ENCODE measurements at places on chromosomes 3 and 15.

- no peak for DNase-seq
These were observed 140.6 kb downstream of the EEFSEC start for GRCh38 chr3:128293930-128294329.

GRCh38 chr15:85973584-85974347 is 105.9 kb upstream of the AGBL1 start:
- DNase-seq, result no peak

DNA sequence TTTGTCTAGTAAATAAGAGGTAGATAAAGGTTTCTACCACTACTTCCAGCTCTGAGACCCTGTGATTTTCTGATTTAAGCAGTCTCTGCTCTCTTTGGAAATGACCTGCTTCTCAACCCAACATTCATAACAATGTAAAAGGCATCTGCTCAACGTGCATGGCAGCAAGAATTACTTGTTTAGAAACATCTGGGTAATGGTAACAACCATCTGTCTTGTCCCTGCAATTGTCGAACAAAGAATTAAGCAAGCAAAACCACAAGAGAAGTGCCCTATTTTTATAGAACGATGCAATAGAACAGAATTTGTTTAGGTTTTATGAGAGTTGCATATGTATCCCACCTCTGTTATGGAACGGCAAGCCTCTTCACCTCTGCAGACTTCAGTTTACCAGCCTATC is 7.1 kb upstream of the FSIP1 start:
- no peak for DNase-seq

DNA sequence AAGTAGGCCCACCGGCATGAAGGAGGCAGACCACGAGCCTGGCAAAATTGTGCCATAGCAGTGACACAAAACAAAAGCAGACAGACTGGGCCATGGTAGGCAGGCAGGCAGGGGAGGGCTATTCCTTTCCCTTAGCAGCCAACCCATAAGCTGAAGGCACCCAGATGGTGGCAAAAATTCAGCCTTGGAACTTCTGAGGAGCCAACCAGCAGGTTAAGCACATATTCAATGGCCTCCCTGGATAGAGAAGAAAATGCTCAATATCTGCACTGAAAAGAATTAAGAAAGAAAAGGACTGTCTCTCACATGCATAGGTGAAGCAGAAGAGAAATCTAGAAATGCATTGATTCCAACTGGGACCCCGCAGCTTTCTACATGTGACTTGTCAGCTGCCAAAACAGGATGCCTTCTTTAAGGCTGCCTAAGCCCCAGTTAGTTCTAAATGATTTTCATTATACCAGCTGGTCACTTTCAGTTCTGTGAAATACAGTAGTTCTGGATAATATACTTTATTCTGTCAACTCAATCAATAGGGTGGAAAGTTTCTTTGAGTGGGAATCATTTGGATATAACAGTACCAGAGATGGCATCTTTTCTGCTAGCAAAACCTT is 2.7 kb downstream of the PRICKLE2 start:
- no peak for DNase-seq

DNA sequence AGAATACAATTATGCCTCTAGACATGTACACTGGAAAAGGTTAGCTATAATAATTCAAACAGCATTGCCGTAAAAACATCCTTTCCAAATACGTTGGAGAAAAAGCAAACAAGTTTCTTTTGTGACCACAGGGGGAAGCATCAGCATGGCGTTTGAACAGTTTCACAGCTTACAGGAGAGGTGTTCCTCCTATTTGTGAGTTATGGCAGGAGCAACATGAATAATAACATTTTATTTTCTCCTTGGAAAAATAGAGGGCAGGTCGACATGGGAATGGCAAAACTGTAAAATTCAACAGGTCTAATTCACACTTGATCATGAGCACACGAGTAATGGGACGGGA is 39.7 kb upstream of the GADL1 start:
- DNase-seq, result no peak

DNA sequence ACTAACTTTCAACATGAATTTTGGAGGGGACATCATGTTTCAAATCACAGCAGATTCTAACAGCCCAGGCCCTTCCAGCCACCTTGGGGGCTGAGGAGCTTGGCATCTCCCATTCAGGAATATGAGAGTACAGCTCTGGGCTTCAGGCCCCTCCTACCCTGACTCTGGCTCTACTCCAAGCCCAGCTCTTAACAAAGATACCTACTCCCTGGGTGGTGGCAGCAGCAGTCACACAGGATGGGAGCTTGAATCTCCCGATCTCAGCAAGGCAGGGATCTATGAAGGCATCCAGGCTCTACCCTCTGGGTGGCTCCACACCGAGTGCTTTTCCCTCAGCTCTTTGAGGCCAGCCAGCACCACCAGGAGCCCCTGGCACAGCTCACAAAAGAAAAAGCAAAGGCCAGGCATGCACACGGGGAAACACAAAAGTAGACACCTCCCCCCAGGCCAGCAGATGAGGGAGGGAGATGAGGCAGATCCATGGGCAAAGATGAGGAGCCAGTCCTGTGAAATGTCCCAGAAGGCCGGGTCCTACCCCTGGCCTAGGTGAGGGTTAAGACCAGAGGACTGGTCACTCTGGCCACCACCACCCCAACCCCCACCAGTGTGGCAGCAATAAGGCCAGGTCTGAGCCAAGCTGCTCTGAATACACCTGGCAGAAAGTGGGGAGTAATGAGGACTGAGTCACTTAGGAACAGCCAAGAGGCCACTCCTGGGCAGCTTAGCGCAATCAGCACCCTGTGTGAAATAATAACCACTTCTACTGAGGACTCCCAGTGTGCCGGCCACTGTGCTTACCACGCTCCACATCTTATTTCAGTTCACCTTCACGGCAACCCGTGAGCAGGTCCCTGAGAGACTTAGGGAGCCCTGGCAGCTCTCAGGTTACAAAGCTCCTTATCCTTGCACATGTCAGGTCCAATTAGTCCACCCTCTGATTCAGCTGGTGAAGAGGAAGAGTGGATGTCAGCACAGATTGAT is 24.3 kb downstream of the PLA2G4F start:
- DNase-seq, result no peak

DNA sequence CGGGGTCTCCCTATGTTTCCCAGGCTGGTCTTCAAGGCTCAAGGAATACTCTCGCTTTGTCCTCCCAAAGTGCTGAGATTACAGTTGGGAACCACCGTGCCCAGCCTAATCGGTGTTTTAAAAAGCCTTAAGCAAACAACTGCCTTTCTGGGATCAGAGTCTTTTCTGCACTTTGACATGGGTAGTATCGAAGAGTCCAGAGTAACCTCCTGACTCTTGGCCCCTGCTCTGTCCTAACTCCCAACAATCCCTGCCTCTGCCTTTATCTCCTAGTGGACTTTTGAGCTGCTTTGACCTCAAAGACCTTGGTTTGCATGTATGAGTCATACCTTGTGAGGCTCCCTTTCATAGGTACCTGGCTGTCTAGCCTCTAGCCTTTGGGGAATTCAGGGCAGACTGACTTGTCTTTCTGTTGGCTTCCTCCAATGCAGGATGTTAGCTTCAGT is 21.0 kb upstream of the HACD2 start:
- no peak for DNase-seq

DNA sequence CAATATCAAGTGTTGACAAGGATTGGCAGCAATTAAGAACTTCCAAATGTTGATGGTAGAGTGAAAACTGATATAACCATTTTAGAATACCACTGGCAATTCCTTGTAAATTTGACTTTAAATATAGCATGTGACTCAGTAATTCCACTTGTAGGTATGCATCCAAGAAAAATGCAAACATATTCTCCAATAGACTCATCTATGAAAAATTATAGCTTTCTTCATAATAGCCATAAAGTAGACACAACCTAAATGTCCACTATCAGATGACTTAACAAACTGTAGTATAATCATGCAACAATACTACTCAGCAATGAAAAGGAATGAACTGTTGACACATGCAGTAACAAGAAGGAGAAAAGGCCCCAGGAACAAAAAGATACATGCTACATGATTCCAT is 988.1 kb downstream of the FHIT start:
- no peak for DNase-seq

DNA sequence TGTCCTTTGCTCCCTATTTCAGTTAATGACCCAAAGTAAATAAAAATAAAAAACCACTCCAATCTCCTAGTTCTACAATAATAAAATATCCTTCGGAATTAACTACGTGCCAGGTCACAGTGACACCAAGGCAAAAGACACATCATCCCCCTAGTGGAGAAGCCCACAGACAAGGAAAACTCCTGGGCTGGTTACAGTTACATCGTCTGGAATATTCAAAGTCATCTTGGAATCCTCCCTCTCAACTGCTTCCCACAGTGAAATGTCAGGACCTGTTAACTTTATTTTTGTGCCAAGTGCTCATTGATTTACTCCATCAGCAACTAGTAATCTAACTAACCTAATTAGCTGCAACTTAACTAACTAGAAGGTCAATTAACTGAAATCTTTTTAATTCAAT is 349.3 kb downstream of the MAGI1 start:
- no peak for DNase-seq

DNA sequence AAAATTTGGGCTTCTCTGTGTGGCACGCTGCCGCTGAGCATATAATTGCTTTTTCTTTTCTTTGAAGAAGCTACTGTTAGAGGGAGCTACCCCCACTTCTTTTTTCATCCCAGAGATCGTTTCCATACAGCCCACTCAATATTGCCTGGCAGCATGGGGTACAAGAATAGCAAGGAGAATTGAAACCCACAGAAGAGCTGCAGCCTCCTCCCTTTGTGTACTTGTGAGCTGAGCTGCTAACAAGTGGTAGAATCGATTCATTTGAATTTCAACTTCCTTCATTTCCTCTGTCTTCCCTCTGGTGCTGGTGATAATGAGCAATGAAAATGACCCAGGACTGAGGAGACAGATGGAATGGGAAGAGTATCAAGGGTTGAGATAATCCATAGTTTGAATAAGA is 64.9 kb downstream of the LRRC3B start:
- DNase-seq, result no peak

GRCh38 chr15:27064080-27064479 is 93.1 kb downstream of the GABRG3 start:
- DNase-seq, result no peak

DNA sequence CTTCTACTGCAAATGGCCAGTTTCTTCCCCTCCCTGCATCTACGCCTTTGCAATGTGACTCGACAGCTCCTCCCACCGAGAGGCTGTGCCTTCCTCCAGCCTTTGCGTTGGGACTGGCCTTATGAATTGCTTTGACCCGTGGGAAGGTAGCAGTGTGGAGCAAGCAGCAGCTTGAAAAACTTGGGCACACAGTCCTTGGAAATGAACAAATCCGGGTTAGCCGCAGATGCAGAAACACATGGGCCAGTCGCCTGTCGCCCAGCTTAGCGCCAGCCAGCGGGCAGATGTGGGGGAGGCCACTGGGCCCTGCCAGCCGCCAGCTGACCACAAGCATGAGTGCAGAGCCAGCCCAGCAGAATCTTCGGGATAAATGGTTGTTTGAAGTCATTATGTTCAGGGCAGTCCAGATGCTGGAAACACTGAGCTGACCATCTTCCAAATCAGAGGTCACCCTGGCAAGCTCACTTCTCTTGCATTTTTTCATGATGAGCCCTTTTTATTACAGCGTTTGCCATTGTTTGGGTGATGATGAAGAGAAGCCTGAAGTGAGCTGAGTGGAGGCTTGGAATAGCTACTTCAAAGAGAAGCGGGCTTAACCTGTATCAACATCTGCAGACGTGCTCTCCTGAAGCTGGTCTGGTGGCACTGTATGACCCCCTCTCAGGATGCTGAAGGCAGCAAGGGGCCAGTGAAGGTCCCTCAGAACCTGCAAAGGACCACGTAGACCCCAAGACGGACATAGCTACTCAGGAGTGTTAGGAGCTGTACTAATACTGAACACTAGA is 9.8 kb downstream of the SELENOS start:
- no peak for DNase-seq

DNA sequence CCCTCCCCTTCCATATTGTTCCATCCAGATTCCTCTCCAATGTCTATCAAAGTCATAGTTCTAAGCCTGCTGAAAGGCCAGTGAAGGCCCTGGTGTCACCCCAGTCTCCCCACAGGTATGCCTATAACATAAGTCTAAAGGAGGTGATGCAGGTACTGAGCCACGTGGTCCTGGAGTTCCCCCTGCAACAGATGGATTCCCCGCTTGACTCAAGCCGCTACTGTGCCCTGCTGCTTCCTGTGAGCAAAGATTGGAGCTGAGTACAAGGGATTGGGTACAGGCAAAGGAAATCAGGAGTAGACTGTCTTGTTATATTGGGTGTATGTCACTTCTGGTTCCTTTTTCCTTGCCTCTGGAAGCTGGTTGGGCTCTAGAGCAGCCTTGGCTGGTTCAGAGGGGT is 8.2 kb downstream of the EIF2B5 start:
- no peak for DNase-seq

GRCh38 chr3:37934631-37935289 is 55.8 kb upstream of the VILL start:
- DNase-seq, result no peak

GRCh38 chr15:41334293-41335120 is 1.8 kb downstream of the NUSAP1 start:
- DNase-seq, result no peak

DNA sequence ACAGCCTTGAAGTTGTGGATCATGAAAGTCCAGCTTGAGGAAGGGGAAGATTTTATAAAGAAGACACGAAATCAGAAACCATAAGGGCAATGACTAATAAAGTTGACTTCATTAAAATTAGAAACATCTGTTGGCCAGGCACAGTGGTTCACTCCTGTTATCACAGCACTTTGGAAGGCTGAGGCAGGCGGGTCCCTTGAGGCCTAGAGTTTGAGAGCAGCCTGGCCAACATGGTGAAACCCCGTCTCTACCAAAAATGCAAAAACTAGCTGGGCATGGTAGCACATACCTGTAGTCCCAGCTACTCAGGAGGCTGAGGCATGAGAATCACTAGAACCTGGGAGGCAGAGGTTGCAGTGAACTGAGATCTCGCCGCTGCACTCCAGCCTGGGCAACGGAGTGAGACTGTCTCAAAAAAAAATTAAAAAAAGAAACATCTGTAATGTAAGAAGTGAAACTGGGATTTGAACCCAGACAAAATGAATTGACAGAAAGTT is 7.9 kb upstream of the UBXN7 start:
- DNase-seq, result no peak

DNA sequence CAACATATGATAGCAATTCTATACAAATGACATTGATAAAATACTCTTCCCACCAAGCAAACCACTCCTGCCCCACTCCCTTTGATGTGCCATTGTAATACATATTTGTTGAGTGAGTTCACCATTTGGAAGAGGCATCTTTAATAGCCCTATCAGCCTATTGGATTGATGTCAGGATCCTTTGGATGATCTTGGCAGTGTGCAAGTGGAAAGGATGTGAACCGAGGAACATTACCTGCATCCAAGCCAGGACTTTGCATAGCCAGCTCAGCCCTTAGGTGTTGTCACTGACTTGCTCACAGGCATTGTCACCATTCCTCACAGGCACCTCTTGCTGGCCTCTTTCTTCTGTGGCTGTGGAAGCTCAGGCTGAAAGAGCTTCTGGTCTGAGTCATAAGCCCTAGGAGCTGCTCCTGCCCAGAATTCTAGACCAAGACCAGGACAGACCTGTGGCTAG is 16.5 kb upstream of the TIMP4 start:
- no peak for DNase-seq

GRCh38 chr3:82790307-82791097 is 1029.1 kb upstream of the GBE1 start:
- DNase-seq, result no peak

Data from stimulated activated CD8-positive, alpha-beta memory T cell treated with anti-CD3 and anti-CD28 coated beads, Interleukin-7, amount 100 ng/mL, for 24 hours (primary cell).